Hematopoietic multipotent progenitor cell treated with erythropoietin and hydrocortisone succinate and interleukin-3 and kit ligand, for 4 days (in vitro differentiated cells): ENCODE measurements at places on chromosomes 4 and X.

GRCh38 chrX:150854856-150855255 lies 43.6 kb downstream of the CD99L2 start:
- peak; percentile 28 for DNase-seq

DNA sequence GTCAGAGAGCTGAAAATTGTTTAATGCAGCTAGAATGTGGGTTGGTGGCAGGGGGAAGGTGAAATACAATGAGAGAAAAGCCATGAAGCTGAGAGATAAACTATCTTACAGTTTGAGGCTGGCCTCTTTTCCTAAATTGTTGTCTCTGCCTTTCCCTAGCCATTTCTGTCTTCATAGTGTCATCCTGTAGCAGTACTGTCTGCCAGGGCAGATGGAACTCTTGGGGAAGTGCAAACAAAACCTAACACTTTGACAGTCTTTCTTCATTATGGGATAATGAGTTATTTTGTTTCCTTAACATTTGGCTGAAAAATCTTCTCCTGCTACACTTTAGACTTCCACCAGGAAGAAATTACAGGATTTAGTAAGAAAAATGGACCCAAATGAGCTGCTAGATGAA lies 197.8 kb upstream of the ARX start:
- DNase-seq, result no peak

DNA sequence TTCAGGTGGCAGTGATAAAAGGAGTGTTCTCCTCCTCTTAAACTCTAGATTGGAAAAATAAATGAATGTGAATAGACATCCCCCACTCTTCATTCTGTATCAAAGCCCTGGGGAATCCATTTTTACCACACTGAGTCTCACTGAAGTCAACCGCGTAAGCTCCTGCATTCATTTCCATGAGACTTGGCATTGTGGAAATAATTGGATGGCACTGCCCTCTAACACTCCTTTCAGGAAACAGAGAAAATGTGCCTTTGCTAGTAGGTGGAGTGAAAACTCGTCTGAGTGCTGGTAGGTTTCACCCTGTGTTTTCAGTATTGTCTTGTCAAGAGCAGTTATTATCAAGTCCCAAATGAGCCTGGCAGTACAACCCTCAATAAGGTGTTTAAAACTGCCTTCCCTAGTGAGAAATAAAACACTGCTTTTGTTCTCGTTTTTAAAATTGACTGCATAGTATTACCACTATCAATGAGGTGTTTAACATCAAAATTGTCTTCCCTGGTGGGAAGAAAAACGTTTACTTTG lies 9.7 kb upstream of the CDKN2AIP start:
- no peak for DNase-seq

- no peak for DNase-seq
Measured at GRCh38 chr4:137387924-137388323, 144.4 kb downstream of the PCDH18 start.

DNA sequence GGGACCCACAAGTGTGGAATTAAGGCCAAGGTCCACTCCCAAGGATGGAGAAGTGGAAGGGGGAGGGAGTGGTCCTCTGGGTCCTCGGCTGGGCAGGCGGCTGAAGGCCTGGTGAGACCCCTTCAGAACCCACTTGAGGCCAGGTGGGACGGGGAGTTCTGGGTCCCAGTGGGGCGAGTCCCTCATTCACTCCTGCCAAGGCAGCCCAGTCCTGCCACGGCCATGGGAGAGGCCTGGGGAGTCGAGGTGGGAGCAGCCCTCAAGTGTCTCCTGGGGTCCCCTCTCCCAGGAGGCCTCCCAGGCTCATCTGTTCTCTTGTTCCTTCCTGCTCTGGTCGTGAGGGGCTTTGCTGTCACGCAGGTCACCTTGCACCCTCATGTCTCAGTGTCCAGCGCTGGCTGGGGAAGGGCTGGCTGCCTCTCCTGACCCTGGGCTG lies 6.1 kb upstream of the SH3BP2 start:
- DNase-seq, result no peak

DNA sequence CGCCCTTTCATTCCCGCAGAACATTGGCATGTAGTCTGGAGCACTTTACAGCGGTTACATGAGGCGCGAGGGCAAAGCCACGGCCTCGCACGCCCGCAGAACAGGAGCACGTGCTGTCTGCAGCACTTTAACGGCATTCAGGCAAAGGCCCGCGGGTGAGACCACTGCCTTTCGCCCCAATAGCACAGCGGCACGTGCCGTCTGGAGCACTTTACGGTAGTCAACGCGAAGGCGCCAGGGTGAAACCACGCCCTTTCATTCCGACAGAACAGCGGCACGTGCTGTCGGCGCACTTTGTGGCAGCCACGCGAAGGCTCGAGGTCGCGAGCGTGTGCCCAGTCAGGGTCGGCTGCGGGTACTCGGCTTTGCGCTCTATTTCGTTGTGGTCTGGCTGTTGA lies at the start of gene MPC1L:
Gene MPC1L, plus strand, starts transcription at position 290 of the 398 bp plus-strand sequence. CDS start 138 bp downstream, outside the sequence.
- DNase-seq, result no peak

DNA sequence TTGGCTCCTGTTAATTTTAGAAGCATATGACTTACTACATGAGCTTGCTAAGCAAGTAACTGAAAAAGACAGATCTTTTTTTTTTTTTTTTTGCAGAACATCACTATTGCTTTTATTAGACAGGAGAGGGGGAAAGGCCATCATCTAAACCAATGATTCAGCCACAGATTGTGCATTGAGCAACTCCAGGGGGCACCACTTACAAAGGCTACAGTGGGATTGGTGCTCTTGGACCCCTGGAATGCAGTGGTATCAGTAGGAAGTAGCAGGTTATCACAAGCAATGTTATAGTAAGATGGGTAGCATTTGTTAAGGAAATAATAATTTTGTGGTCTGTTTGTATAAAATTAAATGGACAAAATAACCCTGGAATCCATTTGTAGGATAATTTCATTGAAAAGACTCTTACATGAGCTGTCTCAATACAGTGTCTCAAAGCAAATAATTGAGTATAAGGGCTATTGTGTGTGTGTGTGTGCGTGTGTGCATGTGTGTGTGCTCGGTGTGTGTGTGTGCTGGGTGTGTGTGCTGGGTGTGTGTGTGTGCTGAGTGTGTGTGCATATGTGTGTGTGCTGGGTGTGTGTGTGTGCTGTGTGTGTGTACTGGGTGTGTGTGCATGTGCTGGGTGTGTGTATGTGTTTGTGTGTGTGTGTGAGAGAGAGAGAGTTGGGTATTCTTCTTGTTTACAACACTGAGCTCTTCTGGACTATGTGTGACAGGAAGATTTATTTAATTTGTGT lies 296.3 kb downstream of the PCDH7 start:
- DNase-seq, result no peak

DNA sequence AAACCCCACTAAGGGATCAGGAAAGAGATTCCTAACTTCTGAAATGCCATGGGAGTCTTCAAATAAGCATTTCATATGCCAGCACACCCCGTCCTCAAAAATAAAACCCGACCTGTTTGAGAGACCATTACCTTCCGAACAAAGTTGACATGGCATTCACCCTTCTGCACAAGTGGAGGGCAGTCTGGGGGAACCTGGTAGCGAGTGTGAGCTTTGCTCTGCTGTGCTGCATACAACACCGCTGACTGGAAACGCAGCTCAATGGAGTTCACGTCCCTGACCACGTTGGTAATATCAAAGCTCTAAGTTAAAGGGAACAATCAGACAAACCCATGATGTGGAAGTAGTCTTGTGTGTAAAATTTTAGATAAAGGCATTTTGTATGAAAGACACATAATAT lies 38.0 kb downstream of the MANBA start:
- DNase-seq, result no peak

DNA sequence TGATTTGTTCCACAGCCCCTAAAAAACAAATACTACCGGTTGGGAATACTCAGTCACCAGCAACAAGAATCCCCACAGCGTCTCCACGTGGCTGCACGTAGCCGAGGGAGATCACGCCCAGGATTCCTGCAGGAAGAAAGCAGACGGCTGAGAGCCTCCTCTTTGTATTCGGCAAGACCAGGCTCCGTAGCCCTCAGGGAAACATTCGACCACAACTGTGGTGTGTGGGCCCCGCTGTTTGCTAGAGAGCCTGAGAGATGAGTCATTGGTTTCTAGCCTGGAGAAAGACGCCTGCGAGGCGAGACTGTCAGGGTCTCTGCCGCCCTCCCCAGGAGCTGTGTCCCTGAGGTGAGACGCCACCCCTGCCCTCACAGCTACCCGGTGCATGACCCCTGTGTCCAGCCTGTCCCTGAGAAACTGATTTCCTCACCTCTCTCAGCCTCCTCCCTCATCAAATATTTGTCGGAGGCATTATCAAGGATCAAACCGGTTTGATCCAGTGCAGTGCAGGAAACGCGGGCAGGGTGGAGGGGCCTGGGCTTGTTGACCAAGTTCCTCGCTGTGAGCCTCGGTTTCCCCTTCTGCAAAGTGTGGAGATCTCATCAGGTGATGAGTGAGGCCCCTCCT lies 4.7 kb upstream of the S100P start:
- DNase-seq, result peak; percentile 92
